Activated CD4-positive, alpha-beta T cell treated with anti-CD3 and anti-CD28 coated beads, Interleukin-2, amount 10 ng/mL, durations not matched to agents 7 days and 5 days (primary cell): ENCODE measurements at places on chromosomes 1 and 21.

DNA sequence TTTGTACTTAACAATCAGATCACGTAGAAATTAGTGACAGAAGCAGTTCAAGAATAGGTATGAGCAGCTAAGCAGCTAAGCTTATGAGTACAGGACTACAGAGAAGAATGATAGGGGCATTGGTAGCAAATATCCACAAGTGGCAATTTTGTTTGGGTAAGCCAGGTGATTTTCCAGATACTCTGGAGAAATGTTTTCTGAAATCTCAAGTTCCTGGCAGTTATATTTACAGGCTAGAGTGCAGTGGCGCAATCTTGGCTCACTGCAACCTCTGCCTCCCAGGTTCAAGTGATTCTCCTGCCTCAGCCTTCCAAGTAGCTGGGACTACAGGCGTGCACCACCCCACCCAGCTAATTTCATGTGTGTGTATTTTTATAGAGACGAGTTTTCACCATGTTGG, 55.1 kb downstream of the ARID4B start:
- no peak for DNase-seq

- no peak for DNase-seq
Observed at GRCh38 chr1:154446292-154446691, 41.1 kb downstream of the IL6R start.

- DNase-seq, result no peak
Observed at GRCh38 chr1:235945775-235946570, 79.3 kb upstream of the LYST start.

- DNase-seq, result no peak
Observed at GRCh38 chr1:246165826-246166709, 341.0 kb downstream of the SMYD3 start.

DNA sequence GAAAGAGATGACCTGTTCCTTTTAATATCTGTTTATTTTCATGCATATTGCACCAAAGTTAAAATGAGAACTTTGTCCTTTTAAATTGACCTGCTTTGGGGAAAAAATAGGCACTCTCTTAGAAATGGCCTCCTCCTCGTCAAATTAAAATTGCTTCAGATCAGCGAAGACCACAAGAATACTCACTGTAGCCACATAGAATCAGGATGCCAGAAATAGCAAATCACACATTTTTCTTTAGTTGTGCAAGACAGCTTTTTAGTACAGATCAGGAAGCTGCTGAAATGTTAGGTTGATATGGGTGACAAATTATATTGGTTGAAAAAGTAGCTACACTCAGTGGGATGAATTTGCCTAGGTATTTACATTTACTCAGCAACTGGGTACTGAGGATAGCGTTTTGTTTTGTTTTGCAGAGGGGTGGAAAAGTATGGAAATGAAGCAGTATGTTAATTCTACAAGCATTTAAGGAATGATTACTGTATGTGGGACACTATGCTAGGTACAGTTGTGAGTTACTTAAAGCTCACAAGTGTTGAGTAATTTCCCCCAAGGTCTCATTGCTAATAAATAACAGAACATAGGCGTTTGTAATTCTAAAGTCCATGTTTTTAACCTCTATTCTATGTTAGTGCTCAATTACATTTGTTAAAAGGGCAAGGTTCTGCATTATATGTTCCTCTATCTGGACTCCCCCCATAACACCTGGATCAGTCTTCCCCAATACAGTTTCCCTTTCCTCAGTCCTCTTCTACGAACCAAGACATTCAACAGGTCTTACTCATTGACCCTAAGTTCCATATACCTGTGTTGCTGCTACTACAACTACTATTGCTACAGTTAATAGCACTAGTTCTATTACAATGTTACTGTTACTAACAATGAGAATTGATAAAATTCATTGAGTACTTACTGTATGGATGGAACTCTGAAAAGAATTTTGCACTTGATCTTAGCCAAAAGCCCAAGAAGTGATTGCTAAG, 99.4 kb upstream of the S1PR1 start:
- no peak for DNase-seq

DNA sequence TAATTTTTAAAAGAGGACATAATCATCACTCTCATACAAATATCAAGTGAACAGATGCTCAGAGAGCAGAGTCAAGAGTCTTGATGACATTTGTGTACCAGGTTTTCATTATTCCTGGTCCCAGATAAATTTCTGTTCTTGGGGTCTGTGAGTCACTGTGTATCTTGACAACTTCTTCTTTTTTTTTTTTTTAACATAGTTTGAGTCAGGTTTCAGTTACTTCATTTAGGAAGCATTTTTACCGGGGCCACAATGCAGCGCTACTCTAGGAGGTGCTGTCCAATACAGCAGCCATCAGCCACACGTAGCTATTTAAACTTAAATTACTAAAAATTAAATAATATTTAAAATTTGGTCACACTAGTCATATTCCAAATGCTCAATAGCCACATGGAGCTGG, 188.1 kb upstream of the SAMSN1 start:
- no peak for DNase-seq
